ENCODE measurements at places on chromosomes 12 and 14. TPM values are rescaled to one million over a fixed set of nuclear protein-coding genes. Genes with fewer than 3 reads are reported as not detected.

- no peak for DNase-seq
Observed at GRCh38 chr14:63996625-63997220, 143.9 kb downstream of the SYNE2 start.

- peak; percentile 37 for DNase-seq
Observed at GRCh38 chr14:24965934-24966578, 83.9 kb downstream of the STXBP6 start.

The AQP2 gene
- not detected for total RNA-seq

The CLEC12A gene
- total RNA-seq: not detected

The MANSC1 gene
- 25.3 TPM for total RNA-seq

DNA sequence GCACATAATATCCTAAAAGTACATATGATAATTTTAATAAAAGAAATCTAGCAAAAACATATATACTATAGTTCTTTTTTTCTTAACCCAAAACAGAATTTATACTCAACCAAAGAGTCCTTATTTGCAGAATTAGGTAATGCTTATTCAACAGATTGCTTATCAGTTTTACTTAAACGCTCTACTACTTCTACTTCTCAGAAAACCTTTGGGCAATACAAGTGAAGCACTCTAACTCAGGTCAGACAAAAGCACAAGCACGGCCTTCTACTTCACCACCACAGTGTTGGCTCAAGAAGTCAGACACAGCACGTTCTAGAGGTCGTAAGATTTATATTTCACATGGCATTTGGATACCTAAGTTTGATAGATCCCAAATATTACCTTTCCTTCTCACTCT lies 29.2 kb downstream of the DICER1 start:
- DNase-seq: no peak

The ARMH4 gene
- total RNA-seq: 0.41 TPM

The MORN3 gene
- total RNA-seq: not detected

The CACNA2D4 gene
- total RNA-seq: 7.2 TPM

DNA sequence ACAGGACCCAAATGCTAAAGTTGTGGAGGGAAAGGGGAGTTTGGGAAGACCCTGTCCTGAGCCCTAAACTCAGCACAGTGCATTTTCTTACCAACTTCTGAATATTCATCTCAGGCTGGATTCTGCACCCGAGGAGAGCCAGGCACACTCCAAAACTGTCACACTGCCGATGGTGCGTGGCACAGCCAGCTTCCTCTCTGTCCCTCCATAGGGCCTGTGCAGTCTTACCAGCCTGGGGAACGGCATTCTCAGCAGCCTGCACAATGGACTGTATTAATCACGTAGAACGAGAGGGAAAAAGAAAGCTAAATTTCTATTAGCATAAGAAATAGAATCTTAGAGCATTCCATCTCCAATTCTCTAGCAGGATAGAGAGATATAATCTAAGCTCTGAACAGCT lies 71.3 kb upstream of the GPATCH2L start:
- DNase-seq: no peak

GRCh38 chr14:40269436-40269835 lies 837.2 kb upstream of the FBXO33 start:
- DNase-seq: no peak

DNA sequence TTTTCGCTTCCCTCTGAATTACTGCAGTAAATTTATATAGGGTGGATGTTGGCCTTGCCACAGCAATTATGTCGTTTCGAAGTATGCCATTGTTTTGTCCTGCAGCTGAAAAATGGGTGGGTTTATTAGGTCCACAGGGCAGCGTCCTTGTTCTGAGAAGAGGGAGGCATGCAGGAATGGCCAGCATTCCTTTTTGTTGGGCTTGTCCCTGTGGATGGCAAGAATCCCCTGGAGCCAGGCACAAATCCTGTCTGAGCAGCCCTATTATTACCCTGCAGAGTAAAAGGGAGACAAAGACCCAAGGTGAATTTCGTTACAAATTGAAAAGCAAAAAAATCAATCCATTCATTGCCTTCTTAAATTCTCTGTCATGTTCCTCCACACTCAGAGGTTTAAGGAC lies 88.1 kb downstream of the CHST11 start:
- no peak for DNase-seq

DNA sequence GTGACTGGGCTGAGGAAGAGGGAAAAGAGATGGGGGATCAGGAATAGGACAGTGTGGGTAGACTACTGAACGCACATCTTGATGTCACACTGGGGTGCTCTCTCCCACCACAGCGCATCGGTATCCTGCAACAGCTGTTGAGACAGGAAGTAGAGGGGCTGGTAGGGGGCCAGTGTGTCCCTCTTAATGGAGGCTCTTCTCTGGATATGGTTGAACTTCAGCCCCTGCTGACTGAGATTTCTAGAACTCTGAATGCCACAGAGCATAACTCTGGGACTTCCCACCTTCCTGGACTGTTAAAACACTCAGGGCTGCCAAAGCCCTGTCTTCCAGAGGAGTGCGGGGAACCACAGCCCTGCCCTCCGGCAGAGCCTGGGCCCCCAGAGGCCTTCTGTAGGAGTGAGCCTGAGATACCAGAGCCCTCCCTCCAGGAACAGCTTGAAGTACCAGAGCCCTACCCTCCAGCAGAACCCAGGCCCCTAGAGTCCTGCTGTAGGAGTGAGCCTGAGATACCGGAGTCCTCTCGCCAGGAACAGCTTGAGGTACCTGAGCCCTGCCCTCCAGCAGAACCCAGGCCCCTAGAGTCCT lies 6.9 kb downstream of the C1QL4 start:
- DNase-seq: no peak

The SLC38A4 gene
- total RNA-seq: 3.4 TPM

The ASIC1 gene
- total RNA-seq: 3.0 TPM

- DNase-seq: peak; percentile 55
Observed at GRCh38 chr14:89973234-89973823, 17.6 kb downstream of the TDP1 start.

The CCDC184 gene
- total RNA-seq: 0.27 TPM

DNA sequence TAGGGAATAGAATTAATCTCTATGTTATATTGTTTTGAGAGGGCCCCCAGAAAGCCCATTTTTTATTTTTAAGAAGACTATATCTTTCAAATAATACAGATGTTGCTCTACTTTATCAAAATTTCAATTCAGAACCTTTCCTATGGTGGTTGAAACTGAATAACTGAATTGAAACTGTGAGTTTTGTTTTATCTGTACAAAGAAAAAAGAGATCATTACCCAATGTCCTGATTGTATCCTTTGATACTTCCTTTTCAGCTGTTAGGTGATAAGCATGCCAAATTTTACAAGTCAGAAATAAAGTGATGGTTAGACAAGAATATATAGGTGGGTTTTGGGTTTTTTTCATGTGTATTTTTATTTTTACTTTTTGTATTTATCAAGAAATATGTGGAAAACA lies 1293.1 kb upstream of the USP15 start:
- no peak for DNase-seq

GRCh38 chr12:129532082-129532481 lies 371.7 kb downstream of the TMEM132D start:
- peak; percentile 66 for DNase-seq

All from transverse colon (tissue), 4 donors.